Activated CD4-positive, alpha-beta T cell treated with anti-CD3 and anti-CD28 coated beads, Interleukin-2, amount 50 U/mL, for 24 hours (primary cell): ENCODE measurements at places on chromosomes 3 and 15.

DNA sequence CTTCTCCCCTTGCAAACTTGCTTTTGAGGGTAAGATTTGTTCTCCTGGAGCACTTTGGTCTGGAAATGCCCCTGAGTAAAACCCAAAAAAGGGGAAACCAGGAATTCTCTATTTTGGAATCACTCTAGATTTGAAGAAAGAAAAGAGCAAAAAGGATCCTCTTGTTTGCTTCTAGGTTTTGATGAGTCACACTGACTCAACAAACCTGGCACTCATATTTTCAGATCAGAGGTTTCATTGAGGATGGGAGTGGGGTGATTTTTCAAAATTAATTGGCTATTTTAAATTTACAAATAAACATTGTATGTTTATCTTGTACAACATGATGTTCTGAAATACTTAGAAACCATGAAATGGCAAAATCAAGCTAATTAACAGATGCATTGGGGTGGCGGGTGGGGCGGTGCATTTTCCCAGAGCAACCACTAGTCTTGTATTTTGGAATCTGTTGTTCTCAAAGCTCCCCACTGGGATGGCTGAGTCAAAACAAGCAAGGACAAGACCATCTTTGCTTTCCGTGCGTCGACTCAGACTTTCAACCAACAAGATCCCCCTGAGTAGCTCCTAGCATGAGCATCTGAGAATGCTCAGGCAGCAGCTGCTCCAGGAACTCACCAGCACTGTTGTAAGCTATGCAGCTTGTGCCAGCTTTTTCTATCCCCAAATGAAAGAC lies 451.4 kb downstream of the WDR72 start:
- DNase-seq: no peak

- no peak for DNase-seq
Observed at GRCh38 chr15:32694222-32694983, 23.4 kb upstream of the GREM1 start.

DNA sequence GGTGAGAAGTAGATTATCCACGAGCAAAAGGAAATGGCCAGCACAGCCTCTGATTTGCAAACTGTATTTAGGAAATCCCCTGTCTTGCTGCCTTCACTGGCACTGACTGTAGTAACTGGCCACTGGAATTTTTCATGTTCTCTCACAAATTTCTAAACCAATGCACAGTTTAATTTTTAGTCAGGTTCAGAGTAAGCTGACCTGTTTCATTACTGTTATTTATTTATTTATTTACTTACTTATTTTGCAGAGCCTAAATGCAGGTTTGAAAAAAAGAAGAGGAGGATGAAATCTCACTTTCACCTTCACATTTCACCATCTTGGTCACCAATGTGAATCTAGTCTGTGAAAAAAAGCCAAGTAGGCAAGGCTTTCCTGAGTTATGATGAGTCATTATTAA lies 291.0 kb downstream of the PLOD2 start:
- no peak for DNase-seq

DNA sequence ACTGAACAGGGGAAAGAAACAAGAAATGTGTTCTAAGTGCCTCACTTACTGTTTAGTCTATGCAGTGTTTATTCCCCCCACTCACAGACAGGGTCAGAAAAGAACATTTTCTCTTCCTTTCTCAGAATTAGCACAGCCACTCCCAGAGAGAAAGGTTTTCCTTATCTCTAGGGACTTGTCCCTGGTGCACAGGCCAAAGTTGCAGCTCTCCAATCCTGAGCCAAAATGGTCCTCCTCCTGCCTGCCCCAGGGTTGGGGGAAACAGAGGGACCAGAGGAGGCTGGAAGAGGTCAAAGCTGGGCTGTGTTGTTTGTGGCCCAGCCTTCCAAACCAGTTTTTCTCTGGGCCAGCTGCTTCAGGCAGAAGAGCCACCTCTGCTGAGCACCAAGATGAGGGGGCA lies 12.0 kb downstream of the RAB6B start:
- no peak for DNase-seq

DNA sequence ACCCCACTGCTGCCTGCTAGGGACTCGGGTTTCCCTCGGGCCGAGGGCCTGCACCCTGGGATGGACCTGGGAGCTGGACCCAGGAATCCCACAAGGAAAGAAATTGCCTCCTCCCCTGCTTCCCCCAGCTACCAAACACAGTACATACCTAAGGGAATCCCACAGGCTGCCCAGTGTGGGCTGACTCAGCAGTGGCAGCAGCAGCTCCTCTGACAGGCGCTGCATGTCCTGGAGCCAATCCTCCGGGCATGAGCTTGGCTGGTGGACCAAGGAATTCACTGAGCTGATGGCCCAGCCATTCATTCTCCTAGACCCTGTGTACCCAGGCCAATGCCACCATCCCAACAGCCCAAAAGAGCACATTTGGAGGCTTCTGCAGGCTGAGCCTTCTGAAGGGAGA lies 9.5 kb upstream of the LTK start:
- DNase-seq: no peak

DNA sequence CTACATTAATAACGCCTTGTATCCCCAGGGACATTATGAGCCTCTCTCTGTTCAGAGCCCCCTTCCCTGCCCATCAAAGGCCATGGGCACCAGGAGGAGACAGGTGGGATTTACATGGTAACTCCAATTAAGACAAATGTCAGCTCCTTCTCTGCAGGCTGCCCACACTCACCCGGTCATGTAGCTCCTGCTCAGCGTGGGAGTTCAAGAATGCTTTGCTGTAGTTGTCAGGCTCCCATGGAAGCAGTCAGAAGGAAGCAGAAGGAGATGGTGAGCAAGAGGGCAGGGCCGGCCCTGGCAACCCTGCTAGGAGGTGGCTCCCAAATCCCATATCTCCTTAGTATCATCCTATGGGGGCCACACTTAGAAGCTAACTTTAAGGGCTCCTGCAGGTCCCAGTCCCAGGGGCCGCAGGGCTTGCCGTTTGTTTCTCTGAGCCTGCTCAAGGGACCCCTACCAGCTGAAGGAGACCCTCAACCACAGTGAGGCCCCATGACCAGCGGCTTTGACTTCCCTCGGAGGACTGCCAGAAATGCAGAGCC lies 218.4 kb upstream of the TLE3 start:
- DNase-seq: no peak

GRCh38 chr3:53169045-53169831 lies 8.2 kb downstream of the PRKCD start:
- no peak for DNase-seq

- no peak for DNase-seq
Observed at GRCh38 chr3:170033489-170033888, 4.3 kb upstream of the GPR160 start.

DNA sequence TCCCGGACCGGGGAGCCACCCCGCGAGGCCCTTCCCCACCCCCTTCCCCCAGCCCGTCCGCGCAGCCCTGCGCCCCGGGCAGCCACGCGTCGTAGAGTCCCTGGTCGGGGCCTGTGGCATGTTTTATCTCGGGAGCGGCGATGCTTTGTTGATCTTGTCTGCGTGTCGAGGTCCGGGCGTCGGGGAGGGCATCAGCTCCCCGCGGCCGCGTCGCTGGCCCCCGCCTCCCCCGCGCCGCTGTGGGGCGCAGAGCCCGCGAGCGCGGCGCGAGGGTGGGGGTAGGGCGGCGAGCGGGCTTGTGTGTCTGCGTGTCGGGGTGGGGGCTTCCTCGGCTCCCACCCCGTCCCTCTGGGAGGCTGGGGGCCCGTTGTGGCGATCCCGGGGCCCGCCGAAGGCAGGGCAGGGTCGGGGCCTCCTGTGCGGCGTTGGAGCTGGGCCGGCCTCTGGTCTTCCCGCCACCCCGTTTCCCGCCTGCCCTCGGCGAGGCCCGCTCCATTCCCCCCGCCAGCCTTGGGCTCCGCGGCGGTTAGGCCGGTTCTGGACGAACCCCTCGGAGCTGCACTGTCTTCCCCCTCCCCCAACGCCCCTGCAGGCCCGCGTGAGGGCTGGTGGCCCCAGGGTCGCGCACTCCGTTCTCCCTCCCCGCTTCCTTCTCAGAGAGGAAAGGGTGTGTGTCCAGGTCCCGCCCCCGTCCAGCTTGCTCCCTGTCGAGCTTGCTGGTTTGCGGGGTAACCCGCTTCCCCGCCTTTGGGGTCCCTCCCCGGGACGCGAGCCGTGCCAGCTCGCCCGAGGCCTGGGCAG lies 695 bp downstream of the GMPS start:
- DNase-seq: peak; percentile 17

GRCh38 chr15:34339946-34340345 lies 2.4 kb upstream of the SLC12A6 start:
- no peak for DNase-seq

- DNase-seq: no peak
Observed at GRCh38 chr15:31782016-31782783, 248.1 kb upstream of the CHRNA7 start.

- no peak for DNase-seq
Observed at GRCh38 chr15:74626752-74627692, 11.4 kb downstream of the CLK3 start.

DNA sequence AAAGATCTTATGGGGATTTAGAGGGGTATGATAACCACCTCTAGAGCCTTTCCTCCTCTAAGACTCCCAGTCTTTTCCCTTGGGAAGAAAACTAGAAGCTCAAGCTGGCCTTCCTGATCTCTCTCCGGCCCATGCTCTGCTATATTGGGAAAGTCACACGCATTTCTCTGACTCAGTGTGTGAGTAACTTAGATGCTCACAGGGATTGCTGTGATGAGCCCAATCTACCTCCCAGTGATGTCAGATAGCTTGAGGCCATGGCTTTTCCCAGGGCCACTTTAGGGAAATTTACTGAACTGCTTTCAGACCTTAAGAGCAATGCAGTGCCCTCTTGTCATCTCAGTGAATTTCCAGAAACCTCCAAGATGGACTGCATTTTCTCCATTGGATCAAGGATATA lies 8.6 kb upstream of the ST8SIA2 start:
- DNase-seq: no peak

DNA sequence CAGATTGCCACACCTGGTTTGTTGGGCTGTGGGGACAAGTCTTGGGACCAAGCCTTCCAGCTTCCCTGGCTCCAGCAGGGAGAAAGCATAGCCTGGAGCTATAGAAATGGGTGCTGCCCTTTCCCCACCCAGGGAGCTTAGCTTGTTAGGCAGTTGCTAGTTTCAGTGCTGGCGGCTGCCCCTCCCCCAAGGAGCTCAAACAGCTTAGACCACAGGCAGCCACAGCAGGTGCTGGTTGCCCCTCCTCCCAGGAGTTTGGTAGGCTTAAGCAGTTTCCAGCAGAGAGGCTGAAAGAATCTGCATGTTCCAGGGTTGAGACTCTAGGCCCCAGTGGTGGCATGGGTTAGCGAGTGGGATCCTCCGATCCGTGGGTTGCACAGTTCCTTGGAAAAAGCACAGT lies 889.7 kb downstream of the IGSF11 start:
- DNase-seq: no peak

- no peak for DNase-seq
Observed at GRCh38 chr3:28699283-28699682, 350.7 kb upstream of the AZI2 start.

DNA sequence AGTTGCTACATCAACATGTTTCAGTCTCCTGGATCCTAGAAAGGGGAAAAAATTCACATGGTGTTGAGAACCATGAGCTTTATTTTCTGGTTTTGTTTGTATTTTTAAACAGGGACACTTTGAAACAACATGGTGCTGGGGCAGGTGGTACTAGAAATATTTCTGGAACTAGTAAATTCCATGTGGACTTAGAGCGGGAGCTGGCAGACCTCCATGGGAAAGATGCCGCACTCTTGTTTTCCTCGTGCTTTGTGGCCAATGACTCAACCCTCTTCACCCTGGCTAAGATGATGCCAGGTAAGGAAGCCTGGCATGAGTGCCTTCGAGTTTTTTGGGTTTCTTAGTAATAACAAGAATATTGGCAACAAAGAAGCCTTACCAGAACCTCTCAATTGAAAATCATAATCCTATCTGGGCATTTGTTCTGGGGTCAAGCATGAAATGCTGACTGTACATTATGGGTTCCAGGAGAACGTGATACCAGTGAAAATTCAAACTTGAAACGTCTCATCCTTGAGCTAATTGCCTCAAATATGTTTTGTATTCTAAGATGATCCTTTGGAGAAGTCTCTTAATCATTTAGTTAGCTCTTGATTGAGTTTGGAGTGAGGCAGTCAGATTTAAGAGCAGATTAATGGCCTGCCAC lies 7.9 kb downstream of the ALAS1 start:
- DNase-seq: no peak

- DNase-seq: no peak
Observed at GRCh38 chr3:45684327-45684892, 4.8 kb upstream of the SACM1L start.

DNA sequence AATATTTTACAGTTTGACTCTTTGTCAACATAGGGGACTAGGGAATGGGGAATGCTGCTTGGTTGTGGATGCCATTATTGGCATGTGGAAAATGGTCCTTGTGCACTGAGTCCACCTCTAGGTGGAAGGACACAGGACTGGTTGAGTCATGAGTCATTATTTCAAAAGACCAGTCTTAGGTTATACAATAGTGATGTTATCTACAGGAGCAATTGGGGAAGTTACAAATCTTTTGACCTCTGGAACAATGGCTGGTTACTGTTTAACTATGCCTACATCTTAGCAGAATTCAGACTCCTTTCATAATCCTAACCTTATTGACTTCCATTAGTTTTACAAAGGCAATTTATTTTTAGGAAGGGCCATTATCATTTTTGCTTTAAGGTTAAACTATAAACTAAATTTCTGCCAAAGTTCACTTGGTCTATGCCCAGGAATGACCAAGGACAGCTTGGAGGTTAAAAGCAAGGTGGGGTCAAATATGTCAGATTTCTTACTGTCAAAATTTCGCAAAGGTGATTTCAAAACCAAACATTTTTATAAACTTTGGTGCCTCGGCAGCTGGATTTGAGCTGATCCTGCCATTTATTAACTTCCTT lies 11.8 kb upstream of the CCR8 start:
- no peak for DNase-seq

GRCh38 chr15:99930696-99931095 lies 197.5 kb upstream of the LYSMD4 start:
- no peak for DNase-seq

GRCh38 chr3:172244011-172244410 lies 204.2 kb downstream of the GHSR start:
- no peak for DNase-seq

DNA sequence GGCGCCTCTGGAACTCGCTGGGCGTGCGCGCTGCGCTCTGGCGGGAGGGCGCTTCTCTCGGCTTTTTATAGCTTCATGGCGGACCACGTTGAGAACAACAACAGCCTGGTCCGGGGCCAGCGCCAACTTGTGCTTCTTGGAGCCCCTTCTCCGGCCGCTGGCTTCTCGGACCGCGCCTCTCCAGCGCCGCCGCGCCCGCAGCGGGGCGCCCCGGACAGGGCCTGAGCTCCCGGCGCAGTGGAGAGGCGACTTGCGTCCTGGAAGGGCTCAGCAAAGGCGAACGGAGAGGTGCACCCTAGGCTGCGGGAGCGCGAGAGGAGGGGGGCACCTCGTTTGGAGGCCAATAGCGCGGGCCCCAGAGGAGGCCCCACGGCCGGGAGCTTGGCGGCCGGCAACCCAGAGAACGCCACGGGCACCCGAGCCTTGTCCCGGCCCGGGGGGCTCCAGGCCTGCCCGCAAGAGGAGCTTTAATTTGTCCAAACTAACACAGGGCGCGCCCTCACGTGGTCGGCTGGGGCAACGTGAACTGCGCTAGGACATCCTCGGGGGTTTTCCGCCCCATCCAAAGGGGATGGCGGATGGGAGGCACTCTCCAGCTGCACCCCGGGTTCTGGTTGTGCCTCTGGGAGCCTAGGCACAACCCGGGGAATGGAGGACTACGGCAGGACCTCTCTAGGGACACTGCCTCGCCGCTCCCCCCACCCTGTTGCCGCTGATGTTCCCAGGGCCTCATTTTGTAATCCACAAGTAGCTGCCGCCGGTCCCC lies 37.8 kb downstream of the HMCES start:
- peak; percentile 89 for DNase-seq

- DNase-seq: no peak
Observed at GRCh38 chr15:25401501-25401900, 37.3 kb downstream of the UBE3A start.

GRCh38 chr3:45417930-45418847 lies 29.8 kb downstream of the LARS2 start:
- DNase-seq: no peak
